ENCODE measurements at places on chromosomes 2 and 18.
A peak's percentile ranks its signal among the peaks of the same experiment; 100 is the strongest.

DNA sequence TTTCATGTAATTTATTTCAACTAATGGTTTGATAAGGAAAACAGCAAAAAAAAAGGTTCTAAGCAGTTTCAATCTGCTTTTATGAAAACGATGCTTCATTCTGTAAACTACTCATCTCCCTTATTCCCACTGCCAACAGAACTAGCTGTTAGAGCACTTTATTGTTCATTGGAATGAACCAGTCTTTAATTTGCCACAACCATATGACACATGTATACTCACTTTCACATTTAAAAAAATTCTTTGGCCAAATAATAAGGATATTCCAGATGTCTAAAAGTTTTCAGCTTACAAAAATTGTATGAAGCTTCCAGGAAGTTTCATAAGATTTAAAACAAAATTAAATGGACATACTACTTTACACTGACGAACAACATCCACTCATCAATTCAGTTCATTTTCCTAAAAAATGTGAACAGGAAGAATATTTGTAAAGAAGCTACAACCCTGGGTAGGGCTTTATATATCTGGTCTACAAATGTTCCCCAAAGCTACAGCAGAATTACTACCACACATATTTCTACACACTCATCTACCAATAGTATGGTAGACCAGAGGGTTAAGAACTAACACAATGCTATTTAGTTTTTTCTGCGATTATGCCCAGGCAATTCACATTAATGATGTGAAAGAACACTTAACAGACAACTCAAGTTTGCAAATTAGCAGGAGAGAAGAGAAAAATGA lies 37.7 kb downstream of the ZNF521 start:
- DNase-seq: no peak

DNA sequence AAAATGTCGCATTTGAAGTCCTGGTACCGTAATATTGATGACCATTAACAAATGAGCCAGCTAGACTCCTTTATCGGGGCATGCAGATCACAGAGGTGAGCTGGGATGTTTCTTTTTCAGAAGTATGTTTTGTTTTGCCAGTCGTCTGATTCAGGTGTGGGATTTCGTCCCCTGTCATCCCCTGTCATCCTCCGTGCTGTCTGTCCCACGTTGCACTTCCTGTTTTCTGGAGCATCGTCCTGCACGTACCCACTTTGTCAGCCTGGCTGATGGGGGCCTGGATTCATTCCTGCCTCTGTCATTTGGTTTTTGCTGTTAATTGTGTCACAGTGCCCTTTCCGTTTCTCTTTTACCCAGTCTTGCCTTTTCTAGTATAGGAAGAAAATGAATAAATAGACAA lies 72.8 kb downstream of the ASAP2 start:
- no peak for DNase-seq

- DNase-seq: no peak
Measured at GRCh38 chr2:102366406-102367112, 11.0 kb downstream of the IL18R1 start.

- no peak for DNase-seq
Measured at GRCh38 chr2:105553538-105554196, 154.8 kb upstream of the FHL2 start.

DNA sequence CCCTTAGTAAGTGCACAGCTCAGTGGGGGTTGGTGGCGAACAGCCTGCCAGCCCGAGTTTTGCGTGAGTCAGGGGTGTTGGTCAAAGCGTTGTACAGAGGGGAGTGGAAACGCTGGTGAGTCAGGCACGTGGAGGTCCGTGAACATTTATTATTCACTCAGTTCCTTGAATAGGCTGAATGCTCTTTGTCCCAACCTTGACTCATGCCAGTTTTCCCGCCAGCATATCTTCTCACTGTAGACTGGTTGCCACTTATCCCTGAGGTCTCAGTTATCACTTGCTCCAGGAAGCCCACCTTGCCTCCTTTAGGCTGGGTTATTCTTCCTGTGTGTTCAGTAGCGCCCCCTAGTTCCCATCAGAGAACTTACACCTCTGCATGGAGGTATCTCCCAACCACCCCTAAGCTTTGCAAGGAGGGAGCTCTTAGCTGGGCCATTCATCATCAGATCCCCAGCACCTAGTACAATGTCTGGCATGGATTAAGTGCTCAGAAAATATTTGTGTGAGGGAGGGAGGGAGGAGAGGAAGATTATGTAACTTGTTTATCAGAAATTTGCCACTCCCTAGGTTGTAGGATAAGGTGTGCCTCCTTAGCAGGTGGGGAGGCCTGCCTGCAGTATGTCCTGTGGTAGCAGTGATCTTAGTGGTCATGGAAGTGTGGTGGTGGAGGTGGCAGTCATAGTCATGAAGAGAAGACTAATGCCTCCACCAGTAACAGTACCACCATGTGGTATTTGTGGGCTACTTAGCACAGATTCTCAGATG lies 72.1 kb downstream of the CABLES1 start:
- no peak for DNase-seq

GRCh38 chr2:160194351-160194750 lies 5.7 kb downstream of the ITGB6 start:
- no peak for DNase-seq

DNA sequence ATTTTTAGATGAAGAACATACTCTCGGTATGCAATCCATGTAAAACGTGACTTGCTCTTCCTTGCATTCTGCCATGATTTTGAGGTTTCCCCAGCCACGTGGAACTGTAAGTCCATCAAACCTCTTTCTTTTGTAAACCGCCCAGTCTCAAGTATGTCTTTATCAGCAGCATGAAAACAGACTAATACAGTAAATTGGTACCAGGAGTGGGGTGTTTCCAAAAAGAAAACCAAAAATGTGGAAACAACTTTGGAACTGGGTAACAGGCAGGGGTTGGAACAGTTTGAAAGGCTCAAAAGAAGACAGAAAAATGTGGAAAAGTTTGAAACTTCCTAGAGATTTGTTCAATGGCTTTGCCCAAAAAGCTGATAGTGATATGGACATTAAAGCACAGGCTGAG lies 1957.9 kb downstream of the SUCLG1 start:
- no peak for DNase-seq

DNA sequence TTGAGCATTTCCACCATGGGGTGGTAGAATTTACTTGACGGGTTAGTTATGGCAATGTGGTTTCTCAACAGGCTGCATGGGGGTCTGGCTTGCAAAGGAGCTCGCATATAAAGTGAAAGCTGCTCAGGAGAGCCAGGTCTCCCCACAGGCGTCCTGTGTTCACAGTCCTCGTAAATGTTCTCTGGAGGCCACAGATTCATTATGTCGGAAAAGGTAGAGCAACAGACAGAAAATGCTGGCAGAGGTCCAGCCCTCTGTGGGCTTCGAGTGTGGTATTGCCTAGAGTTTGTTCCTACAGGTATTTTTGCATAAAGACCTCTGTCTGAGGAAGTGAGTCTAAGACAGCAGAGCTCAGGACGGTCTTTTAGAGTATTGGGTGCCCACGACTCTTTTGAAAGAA lies 96.4 kb downstream of the CDCA7 start:
- DNase-seq: peak; percentile 5
